ENCODE measurements at places on chromosomes 1 and 21.

DNA sequence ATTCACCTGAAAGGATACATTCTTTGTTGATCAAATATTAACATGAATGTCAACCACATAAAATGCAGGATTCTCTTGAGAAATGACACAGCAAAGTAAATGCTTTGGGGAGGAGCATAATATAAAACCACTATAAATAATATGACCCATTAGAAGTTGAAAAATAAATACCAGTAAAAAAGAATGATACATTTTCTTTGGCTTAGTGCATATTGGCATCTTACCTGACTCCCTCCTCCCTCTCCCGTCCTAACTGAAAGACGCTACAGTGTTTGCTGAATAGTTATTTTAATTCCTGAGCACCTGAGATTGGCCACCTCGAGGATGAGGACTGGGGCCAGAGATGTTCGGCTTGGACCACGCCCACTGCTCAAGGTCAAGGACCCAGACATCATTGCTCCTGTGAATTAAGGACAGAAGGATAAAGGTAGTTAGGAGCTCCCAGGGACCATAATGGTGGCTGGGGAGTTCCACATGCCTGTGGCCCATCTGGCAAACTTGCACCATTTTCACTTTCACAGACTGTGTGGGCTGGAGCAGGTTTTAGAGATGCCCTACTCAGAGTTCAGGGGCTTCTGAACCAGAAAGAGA is 16.4 kb upstream of the CPLANE2 start:
- no peak for DNase-seq

DNA sequence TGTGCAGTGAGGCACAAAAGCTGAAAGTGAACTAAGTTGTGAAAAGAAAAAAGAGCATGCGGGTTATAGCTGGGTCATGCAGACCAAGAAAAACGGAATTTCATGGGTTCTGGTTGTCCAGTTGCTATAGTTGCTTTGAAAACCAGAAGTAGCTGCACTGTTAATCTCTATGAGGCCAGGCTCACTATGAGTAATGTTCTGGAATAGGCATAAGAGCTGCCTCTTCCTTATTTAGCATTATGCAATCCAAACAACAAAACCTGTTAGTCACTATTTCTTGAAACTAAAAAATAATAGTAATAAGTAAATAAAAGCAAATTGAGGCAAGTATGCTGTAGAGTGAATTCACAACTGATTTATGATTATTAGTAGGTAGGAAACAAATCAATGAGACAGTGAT is 1383.7 kb downstream of the MRPL39 start:
- no peak for DNase-seq

- no peak for DNase-seq
Measured at GRCh38 chr1:118948846-118949245, 39.3 kb downstream of the TBX15 start.

DNA sequence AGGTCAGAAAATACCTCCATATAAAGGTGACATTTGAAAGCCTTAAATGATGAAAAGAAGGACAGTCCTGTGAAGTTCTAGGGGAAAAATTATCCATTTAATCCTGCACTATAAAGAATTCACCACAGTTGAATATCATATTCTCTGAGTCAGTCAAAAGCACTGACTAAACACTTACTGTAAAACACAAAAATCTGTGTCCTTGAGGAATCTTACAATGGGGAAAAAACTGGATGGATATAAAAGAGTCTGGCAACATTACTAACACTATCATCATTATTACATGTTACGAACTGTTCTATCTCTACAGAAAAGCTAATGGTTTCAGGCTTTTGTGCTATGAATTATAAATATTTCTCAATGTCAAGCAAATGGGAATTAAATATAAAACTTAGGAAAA is 42.4 kb upstream of the HP1BP3 start:
- DNase-seq = no peak

GRCh38 chr1:32240140-32240951 is 6.7 kb upstream of the FAM167B start:
- DNase-seq = no peak

Data from hematopoietic multipotent progenitor cell (in vitro differentiated cells).